Fibroblast of villous mesenchyme (primary cell): ENCODE measurements at places on chromosomes 5 and 9. TPM values are rescaled to one million over a fixed set of nuclear protein-coding genes. Genes with fewer than 3 reads are reported as not detected.

GRCh38 chr5:171120986-171121622, 187.9 kb upstream of the TLX3 start:
- no peak for DNase-seq

DNA sequence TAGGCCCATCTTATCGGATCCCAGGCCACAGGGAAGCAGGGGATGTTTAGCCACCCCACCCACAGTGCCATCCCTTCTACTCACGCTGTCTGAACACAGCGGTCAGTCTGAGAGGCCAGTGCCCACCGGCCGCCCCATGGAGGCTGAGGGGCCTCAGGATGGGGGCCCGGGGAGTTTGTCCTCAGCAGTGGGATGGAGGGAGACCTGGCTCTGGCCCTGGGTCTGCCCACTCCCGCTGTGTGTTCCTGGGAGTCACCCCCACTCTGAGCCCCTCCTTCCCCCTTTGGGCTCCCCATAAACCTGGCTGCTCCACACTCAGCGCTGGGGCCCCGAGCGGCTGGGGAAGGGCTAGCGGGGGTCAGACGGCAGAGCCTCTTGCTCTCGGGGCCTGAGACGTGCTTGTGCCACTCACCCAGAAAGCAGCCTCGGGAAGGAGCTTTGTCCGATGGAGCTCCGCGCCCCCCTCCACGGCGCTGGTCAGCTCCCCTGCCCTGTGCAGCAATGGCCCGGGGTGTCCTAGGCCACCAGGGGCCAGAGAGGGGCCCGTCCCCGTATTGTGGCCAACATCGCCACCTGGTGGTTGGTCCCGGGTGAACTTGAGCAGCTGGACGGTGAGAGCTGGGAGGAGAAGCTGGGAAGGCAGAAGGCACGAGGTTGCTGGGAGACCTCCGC, 10.9 kb upstream of the LAMC3 start:
- peak; percentile 62 for DNase-seq

DNA sequence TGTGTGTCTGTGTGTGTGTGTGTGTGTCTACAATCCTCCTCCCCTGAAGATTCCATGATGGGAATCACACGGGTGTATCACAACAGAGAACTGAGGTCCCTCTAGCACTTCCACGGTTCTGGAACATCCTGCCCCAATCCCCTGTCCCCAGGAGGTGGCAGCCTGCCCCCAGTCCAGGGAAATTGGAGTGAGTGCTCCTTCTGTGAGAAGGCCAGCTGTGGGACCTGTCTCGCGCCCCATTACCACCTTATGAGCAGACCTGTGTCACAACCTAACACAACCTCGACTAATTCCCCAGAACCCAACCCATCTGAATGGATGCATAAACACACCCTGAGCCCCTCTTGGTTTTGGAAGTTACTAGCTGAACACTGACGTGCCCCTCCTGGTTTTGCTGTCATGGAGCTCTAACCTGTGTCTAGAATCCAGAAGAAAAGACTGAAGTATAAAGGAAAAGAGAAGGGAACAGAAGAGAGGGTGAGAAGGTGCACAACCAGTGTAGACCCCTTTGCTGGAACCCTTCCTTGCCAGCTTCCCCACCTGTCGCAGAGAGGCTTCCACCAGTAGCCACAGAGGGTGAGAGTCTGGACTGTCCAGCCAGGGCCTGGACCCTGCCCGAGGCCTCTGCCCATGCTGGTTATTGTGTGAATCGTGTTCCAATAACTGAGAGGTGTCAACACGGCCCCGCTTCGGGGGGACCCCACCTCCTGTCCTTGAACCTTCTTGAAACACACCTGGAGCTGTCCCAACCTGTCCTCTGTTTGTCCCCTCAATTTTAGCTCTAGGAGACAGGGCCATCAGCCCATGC, 3.4 kb downstream of the BTNL9 start:
- no peak for DNase-seq

The SNCAIP gene
- 19.0 and 32.5 TPM in 2 replicates for total RNA-seq

The PDCD1LG2 gene
- total RNA-seq: 31.6 and 59.6 TPM in 2 replicates

The CYSRT1 gene
- under 0.01 and 0.64 TPM in 2 replicates for total RNA-seq
